ENCODE measurements at places on chromosomes 2 and 18.

DNA sequence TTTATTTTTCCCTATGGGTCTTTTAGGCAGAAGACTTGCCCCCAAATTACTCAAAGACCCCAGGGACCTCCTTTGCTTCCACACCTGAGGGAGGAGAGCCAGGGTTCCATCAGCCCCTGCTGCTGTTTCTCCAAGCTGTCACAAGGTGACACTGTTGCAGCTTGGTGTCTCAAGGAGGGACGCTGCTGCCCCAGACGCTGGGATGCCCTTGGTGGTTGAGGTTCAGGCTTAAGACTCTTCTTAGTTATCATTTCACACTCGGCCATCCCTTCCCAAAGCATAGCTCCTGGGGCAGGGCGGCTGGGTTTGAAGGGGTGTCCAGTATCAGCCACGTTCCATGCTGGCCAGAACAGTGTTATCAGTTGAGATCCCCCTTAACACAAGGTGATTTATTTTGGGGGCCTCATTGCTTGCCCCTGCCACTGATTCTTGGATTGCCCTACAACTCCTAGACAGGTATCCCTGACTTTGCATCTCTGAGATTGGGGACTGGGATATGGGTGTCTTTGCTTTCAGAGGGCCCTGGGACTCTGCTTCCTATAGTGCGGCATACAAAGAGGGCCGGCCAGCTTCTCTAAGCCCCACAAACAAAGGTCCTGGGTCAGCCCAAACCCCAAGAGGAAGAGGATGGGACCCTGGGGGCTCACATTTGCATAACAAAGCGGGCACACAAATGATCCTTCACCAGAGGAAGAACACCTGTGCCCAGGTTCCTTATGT lies 22.7 kb downstream of the GPR55 start:
- DNase-seq, result peak; percentile 64

- no peak for DNase-seq
These were observed 16.9 kb downstream of the ERCC3 start for GRCh38 chr2:127277028-127277427.

GRCh38 chr2:50952596-50952995 lies 79.3 kb downstream of the NRXN1 start:
- no peak for DNase-seq

DNA sequence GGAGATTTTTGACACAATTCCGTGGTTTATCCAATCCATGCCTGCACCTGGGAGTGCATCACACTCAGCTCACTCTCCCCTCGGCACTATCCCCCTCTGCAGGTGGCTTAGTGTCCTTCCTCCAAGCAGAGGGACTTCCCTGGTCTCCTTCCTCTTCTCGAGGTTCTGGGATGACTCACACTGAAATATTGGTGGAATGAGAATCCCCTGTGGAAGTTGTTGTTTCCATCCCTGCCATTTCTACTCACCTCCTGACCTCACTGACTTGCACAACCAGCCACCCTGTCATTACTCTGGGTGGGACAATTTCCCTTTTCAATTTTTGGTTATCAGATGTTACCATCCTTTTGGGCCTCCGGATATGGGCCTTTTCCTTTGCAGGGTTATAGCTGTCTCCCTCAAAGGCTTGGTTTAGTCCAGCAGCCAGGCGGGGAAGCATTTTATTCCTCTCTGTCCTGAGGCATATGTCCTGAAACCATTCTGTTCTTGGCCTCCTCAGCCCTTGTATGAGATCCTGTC lies 59.9 kb downstream of the PTPRM start:
- no peak for DNase-seq

GRCh38 chr2:185990861-185991525 lies 252.4 kb downstream of the FSIP2 start:
- DNase-seq, result no peak

DNA sequence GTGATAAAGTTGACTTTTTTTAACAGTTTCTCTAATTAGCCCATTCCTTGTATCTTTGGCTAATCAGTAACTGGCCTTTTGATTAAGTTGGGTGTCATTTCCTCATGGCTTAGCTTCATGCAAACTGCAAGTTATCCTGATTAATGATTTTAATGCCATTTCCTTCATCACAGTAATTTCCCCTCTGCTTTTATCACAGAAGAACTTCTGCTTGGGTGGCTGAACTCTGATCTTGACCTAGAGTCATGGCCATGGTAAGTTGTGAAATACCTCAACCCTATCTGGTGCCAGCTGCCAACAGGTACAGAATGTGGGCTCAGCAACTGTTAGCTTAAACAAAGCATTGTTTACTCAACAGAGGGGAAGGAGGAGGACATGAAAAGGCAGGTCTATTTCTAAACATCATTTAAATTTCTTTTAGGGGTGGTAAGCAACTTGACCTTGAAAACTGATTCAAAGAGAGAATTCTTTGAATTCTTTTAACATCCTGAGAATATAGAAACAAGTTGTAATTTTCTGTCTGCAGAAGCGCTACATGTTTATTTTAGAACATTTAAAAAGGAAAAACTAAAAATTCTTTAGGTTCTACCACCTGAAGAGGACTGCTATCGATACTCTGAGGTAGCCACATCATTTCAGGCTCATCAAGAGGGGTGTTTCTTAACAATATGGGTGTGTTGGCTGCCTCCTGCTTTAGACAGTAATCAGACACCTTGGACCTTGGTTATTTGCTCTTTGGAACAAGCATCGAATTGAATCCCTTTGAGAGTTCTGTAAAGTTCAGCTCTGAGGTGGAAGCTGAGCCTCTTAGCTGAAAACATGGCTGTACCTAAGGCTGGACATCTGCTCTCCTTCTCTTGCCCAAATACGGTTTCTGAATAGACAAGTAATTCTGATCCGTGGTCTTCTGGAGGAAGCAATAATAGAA lies 39.7 kb downstream of the ANXA4 start:
- DNase-seq, result no peak

DNA sequence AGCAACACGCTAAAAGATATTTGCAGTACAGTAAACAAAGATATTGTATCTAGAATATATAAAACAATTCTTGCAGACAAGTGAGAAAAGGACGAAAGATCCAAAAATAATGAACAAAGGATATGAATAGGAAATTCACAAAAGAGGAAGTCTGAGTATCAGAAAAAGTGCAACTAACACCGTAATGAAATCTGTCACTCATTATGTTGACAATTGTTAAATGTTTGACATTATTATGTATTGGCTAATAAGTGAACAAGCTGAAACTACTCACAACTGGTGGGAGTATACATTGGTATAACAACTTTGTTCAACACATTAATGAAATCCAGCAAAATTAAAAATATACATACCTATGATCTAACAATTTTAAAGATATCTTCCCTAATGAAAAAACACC lies 36.7 kb upstream of the ASXL3 start:
- DNase-seq, result no peak

GRCh38 chr2:109084341-109084740 lies 44.7 kb upstream of the SH3RF3 start:
- no peak for DNase-seq

- DNase-seq, result no peak
These were observed 363.6 kb downstream of the CTNNA2 start for GRCh38 chr2:79876430-79876829.

DNA sequence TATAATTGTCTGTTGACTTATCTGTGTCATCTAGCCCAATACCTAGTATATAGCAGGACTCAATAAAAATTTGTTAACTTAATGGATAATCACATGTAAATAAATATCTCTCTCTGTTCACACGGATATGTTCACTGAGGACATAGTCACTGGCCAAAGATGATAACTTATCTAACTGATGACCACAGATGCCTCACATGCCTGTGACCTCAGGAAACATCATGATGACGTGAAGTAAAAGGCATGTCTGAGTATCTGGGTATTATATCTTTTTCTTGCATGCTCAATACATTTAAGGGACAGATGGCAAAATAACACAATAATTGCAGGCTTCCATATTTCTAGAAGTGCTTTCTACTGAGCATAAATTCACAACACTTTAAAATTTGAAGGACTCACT lies 41.4 kb upstream of the PARD3B start:
- no peak for DNase-seq

- DNase-seq, result no peak
These were observed 69.7 kb upstream of the NARS1 start for GRCh38 chr18:57691363-57691762.

- DNase-seq, result no peak
These were observed 42.5 kb downstream of the KIAA2012 start for GRCh38 chr2:202115479-202115971.

DNA sequence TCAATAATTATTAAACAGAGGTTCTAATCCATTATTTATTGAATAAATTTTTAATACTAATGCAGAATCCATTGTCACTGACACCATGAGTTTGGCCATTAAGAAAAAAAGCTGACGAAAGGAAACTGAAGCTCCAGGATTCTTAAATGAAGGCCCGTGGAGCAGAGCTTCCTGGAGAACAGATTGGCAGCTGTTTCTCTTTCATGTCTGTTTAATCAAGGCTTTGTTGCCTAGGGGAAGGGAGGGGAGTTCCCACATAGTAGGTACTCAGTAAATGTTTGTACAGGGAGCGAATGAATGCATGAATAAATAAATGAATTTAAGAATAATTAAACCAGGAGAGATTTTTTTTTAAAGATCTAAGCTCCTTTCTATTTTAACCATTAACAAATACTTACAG lies 315.1 kb upstream of the KLHL29 start:
- DNase-seq, result no peak

- no peak for DNase-seq
These were observed 275.3 kb downstream of the EIPR1 start for GRCh38 chr2:3102081-3102921.

GRCh38 chr2:100909534-100910081 lies 89.7 kb downstream of the NPAS2 start:
- no peak for DNase-seq

DNA sequence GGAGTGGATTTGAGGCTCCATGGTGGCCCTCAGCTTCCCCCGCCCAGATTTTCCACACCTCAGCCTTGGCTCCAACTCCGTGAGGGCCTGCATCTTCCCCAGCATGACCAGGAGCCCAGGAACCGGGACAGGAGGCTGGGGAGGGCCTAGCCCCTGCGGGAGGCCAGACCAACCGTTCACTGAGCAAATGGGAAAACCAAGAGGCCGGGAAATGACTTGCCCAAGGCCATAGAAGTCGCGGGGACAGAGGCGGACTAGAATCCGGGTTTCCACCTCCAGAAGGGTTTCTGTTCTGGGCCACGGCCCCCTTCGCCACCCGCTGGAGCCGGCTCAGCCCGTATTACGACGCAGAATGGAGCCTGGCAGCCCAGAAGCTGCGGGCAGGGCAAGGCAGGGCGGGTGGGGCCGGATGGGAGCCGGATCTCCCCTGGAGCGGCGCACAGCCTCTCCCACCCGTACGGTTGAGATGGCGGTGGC lies 7.9 kb upstream of the CRYBA2 start:
- no peak for DNase-seq

DNA sequence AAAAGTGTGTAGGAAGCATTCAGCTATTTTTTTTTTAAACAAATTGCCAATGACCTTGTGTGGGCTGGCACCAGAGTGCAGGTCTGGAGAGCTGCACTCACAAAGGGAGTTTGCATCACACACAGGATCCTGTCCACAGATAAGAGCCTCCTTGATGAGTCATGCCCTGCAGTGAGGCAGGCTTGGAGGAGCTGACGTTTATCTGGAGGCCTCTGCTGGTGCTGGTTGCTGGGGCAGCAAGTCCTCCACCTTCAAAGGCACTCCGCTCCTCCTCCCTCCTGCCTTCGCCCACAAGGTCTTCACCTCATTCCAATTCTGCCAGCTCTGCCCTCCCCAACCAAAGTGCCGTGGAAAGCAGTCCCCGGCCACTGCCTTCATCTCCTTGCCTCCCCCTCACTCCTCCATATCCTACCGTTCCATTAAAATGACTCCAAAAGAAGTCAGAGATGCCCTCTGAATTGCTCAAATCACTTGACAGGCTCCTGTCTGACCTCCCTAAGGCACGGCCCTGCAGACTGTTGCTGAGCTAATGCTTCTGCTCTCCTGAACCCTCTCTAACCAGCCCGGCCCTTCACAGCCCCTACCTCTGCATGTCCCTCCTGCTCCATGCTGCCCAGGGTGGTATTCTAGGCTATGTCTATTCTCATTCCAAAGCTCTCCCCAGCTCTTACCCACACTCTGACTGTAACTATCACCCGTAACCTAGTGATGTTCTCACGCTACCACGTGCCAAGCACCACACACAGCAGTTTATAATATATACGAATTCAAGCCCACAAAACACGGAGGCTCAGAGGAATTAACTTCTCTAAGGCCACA lies 30.9 kb downstream of the LONRF2 start:
- DNase-seq, result peak; percentile 22

- no peak for DNase-seq
These were observed 71.2 kb upstream of the CCBE1 start for GRCh38 chr18:59768409-59768808.

GRCh38 chr2:156064540-156064939 lies 268.0 kb downstream of the NR4A2 start:
- no peak for DNase-seq

DNA sequence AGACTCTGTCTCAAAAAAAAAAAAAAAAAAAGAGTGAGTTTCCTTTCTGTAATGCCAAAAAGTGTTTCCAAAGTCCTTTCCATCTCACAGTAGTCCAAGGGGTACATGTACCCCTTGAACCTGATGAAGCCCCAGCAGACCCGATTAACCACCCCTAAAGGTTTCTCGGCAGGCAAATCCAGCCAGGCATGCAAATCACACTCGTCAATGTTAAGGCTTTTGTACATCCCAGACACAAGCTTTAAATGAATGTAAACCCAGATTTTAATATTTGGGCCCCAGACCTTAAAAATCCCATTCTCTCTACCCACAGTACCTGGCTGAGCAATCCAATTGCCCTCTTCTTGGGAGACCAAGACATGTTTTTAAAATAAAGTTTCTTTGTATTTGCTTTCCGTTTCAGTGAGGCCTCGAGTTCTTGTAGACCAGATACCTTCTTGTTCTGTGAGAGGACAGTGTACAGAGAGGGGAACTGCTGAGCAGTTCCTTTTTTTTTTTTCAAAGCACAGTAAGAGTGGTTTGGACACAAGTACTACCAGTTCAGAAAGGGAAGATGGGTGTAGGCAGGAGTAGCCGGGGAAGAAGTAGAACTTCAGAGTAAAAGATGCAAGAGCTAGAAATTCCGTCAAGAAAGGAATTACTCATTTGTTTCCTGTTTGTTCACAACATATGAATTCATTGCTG lies at the start of gene NLRC4:
Gene NLRC4, minus strand, starts transcription at position 465 of the 684 bp plus-strand sequence. CDS start 8,111 bp downstream, outside the sequence.
- no peak for DNase-seq

- DNase-seq, result peak; percentile 97
These were observed at the start of gene TSN for GRCh38 chr2:121755237-121756111. TSN (plus strand) TSS chr2:121755651; CDS start chr2:121755780, 129 bp downstream.

- no peak for DNase-seq
These were observed 18.0 kb upstream of the ST8SIA3 start for GRCh38 chr18:57334383-57334782.

All from CD4-positive, alpha-beta T cell treated with Interleukin-15 for 4 hours (primary cell).